ENCODE measurements at places on chromosomes 11 and 22.

DNA sequence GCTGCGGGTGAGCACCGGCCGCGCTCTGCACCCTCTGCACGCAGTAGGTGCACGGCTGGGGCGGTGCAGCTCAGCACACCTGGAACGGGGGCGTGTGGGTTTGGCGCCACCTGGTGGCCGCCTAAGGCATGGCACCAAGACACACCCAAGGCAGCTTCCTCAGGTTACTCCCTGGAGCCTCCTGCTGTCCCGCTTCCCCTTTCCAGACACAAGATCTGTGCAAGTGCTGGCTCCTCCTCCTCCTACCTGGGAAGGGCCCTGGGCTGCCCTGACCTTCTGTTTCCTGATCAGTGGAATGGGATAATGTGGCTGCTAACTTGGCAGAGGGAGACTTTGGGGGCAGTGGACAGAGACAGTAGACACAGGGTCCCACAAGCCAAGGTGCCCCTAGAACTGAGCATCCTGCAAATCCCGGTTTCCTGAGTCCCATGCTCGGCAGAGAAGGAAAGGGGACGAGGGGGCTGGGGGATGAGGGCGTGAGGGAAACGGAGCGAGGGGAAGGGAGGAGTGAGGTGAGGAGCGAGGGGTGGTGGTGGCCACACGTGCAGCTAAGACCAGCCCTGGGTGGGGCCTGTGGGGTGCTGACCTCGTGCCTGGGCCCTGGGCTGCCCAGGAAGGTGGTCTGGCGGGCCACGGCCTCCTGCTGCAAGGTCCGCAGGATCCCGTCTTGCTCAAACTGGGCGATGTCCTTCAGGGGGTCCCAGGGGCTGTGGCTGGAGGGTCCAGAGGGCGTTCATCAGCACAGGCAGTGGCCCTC, 34.8 kb upstream of the CARS1 start:
- peak; percentile 5 for DNase-seq

DNA sequence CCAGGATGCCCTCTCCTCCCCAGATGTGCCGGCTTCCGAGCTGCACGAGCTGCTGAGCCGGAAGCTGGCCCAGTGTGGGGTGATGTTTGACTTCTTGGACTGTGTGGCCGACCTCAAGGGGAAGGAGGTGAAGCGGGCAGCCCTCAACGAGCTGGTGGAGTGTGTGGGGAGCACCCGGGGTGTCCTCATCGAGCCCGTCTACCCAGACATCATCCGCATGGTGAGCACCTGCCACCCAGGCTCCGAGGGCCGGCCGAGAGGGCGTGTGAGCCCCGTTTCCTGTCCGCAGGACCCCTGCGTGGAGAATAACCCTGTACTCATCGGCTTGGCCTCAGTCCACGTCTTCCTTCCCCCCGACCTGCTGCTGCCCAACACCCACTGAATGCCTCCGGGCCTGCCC, 2.2 kb downstream of the PPP2R5B start:
- DNase-seq = no peak

GRCh38 chr11:43577566-43578264, 102.8 kb upstream of the HSD17B12 start:
- DNase-seq = no peak

DNA sequence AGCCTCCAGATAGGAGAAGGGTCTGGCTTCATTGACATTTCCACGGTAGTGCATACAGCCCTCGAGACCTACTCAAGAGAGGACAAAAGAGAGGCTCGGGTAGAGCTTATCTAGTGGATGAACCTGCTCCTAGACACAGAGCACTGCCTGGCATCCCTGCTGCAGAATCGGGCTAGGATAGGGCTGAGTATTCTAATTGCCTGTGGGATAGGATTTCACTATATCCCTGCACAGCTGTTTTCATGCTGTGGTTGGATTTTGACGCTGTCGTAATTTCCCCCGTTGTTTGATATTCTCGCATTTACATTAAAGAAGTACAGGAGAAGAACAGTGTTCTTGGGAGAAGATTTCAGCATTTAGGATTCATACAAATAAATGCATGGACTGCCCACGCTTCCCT, 107.8 kb downstream of the KIRREL3 start:
- DNase-seq = no peak

DNA sequence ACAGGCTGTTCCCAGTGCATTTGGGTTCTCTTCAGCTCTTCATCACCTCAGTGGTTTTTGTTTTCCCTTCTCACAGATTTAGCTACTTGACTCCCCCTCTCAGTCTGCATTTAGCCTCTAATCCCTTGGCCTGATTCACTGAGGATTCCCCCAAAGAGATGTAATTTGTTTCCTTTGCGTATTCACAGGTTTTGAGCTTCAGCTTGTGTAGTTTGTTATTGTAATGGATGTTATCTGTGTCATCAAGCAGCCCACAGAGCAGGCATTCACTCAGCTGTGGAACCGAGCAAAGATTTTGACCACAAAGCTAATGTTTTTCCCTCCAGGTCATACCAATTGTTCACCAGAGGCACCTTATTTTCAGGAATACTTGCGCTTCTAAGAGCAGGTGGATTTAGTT, 6.4 kb upstream of the ME3 start:
- no peak for DNase-seq

GRCh38 chr11:62169935-62170334, 20.1 kb upstream of the SCGB1D1 start:
- DNase-seq = no peak

DNA sequence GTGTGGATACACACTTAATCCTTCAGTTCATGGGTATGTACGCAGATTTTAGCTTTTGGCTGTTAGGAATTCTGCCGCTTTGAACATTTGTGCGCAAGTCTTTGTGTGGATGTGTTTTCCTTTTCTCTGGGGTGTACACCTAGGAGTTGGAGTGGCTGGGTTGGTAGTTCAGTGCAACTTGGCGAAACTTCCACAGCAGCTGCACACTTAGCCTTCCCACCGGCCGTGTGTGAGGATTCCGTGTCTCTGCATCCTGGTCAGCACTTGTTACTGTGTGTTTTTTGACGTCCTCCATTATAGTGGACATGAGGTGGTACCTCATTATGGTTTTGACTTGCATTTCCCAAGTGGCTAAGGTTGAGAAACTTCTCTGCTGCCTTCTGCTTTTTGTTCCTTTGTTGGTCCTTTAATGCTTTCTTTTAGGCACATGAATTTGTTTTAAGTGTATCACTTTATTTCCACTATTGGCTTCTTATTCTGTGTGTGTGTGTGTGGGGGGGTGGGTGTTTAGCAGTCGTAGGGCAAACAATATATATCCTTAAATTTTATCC, 72.1 kb upstream of the SLC25A18 start:
- no peak for DNase-seq

- DNase-seq = no peak
Measured at GRCh38 chr11:1674173-1675131, 22.5 kb upstream of the KRTAP5-6 start.

GRCh38 chr11:60950933-60951605, 907 bp downstream of the SLC15A3 start:
- no peak for DNase-seq

GRCh38 chr11:12205330-12205729, 94.9 kb downstream of the MICAL2 start:
- DNase-seq = no peak

DNA sequence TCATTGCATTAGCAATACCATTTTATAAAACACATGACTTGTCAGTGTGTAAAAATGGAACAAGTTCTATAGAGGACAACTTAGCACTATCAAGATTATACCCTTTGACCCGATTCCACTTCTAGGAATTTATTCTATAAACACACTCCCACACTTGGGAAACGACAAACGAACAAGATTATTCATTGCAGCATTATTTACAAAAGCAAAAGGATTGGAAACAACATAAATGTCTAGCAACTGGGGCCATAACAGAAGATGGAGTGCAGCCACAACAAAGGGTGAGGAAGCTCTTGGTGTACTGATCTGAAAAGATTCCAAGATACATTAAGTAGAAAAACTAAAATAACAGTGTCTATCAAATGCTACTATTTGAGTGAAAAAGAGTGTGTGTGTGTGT, 2.3 kb upstream of the IRAG1 start:
- no peak for DNase-seq

- DNase-seq = no peak
Measured at GRCh38 chr11:126440276-126440675, 84.8 kb downstream of the ST3GAL4 start.

DNA sequence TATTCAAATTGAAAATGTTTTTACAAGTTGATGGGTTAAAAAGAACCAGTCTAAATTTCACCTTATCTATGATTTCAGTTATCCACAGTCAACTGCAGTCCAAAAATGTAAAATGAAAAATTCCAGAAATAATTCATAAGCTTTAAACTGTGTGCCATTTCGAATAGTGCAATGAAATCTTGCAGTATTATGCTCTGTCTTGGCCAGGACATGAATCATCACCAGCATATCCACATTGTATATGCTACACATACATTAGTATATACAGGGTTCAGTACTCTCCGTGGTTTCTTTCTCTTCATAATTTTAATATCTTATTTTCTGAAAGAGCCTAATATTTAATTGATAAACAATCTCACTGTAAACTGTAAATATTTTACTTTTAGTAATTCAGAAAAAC, 45.9 kb downstream of the ARHGAP32 start:
- no peak for DNase-seq

- DNase-seq = no peak
Measured at GRCh38 chr22:43500792-43501785, 89.3 kb downstream of the MPPED1 start.

GRCh38 chr11:102603091-102603490, 22.0 kb downstream of the MMP20 start:
- DNase-seq = no peak

GRCh38 chr11:40467771-40468170, 991.7 kb downstream of the LRRC4C start:
- DNase-seq = no peak

DNA sequence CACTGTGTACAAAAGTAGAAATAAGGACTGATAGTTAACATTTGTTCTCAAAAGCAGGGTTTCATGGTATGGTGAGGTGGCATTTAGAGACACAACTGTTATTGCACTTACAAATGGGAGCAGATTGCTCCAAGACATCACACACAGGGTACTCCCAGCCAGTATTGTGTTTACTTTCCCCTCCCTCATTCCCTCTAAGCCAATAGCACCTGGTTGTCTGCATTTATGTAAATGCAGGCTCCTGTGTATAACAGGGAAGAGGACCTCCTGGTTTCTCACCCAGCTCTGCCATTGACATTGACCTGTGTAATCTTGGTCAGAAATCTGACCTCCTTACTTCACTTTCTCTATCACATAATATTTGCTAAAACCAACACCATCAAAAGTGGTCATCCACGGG, 154.4 kb downstream of the NAV2 start:
- no peak for DNase-seq

- DNase-seq = no peak
Measured at GRCh38 chr11:134040386-134041302, 28.2 kb upstream of the JAM3 start.

DNA sequence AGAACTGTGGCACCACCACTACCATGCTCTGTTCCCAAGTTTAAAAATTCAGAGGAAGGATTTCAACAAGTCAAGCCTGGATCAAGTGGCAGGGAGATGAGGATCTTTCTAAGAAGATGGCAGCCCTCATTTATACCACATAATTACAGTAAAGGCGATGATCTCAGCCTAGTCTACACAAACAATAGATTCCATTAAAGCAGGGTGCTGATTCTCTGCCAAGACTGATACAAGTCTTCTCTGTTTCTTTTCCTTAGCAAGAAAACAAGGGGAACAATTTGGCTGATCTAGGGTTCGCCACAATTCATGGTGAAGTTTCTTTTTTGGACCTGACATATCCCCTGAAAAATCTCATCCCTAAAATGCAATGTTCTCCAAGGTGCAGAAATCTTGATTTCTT, 73.9 kb downstream of the PPFIBP2 start:
- DNase-seq = no peak

GRCh38 chr11:204587-205109, 2.6 kb downstream of the BET1L start:
- no peak for DNase-seq

DNA sequence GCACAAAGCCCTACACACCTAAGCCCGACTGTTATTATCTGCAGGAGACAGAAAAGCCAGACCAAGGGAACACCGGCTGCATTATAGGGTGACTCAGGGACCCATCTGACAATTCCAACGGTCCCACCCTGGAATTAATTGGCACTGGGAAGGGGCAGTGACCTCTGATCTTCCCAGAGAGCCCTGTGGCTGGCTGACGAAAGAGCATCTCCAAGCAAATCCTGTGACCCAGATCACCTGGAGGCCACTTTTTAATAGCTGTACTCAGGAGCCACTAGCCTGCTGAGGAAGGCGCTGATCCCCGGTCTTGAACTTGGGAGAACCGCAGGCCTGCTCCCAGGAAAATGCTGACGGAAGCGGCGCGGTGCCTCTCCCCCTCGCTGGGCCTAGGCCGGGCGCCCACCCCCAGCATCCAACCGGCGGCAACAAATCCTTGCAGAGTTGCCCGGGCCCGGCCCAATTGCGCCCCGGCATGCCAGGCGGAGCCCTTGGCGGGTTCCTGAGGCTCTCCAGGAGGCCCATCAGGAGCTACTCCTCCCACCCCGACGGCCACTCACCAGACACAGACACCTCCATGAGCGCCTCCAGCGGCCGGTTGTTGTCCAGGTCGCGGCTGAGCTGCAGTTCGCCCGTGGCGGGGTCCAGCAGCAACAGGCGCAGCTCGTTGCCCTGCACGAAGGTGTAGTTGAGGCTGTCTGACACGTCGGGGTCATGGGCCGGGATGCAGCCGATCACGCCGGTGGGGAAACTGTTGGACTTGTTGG, 4.2 kb downstream of the CELSR1 start:
- no peak for DNase-seq

DNA sequence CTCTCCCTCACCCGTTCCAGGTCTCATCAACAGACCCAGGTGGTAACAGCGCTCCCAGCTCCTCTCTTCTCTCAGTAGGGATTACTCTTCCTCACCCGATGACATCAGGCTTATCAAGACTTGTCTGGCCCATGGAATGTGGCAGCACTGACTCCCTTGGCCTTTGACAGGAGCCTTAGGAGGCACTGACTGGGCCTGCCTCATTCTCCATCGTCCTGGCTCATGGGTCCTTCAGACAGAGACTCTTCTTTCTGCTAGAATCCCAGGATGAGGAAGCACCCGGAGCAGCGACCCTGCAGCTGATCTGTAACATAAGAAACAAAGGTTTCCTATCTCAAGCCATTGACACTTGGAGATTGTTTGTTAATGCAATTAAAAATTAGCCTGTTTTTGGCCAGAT, 1063.6 kb downstream of the TBC1D22A start:
- DNase-seq = no peak

DNA sequence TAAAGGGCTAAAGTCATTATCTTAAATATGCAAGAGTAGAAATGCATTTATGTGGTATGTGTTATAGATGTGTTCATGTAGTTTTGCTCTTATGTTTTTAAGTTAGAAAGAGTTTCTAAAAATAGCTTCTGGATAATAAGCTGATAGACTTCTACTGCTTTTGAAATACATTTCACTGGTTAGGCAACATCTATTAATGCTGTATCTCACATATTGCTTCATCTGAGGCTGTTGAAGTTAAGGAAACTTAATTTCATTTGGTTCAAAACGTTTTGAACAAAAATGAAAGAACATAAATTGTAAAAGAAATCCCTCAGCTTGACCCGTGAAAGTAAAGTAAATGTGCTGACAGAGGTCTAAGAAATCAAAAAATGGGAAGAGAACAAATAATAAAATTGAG, 164.0 kb upstream of the CTSC start:
- no peak for DNase-seq
